ENCODE measurements at places on chromosomes 11 and 22. TPM values are rescaled to one million over a fixed set of nuclear protein-coding genes. Genes with fewer than 3 reads are reported as not detected.

GRCh38 chr11:11294551-11294855 lies 58.5 kb downstream of the CSNK2A3 start:
- no peak for DNase-seq

GRCh38 chr11:69808667-69809086 lies 10.5 kb downstream of the FGF3 start:
- no peak for DNase-seq

DNA sequence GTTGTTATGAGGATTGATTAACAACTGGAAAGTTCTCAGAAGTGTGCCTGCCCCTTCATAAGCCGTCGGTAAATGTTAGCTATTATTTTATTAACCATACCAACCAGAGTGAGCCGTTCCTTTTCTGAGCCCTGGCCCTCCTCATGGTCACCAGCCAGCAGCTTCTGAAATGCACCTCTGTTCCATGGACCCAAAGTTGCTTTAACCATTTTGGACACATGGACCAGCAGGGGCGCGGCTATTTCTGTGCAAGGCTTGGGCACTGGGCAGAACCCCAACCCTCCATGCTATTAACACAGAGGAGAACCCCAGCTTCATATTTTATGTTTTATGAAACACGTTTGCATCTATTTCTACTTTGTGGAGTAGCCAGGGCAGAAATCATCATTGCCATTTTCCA lies 18.6 kb upstream of the SCGB1A1 start:
- DNase-seq: no peak

DNA sequence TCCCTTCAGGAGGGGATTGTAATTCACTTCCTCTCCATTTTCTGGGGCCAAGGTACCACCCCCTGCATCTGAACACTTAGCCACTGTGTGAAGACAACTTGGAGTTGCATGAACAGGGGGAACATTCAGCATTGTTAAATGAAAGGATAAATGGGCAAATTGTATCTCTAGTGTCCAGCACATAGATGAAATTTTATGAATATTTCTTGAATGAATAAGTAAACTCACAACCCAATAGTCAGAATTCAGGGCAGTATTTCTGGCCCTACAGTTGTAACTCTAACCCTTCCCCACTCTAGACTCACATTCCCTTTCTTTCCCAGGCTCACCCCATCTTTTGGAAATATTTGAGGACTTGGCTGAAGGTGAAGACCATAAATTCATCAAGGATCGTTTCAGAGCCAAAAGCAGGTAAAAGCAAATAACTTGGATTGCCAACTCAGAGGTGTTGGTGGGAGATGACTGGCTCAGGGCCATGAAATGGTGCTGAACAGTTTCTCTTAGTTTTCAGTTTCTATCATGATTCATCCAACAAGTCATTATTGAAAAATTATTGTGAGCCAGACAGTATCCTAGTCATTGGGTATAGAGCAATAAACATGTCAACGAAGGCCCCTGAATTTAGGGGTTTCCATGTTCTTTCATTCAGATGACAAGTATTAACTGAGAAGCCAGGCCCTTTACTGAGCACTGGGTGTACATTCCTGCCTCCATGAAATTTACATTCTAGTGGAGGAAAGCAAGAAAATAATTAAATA lies 33.3 kb upstream of the ZC3H12C start:
- DNase-seq: no peak

DNA sequence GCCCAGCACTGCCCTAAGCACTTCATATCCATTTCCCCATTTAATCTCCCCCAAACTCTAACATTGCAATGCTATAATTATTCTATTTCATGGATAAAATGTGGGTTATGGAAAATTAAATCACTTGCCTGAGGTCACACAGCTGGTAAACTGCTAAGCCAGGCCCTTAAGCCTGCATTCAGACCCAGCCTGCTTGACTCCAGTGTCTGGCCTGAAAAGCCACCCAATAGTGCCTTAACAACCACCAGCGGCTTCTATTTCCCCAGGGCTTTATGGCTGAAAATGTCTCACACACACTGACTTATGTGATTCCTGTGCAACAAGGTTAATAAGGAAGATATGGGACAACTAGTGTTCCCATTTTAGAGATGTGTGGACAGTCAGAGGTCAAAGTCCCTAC lies 178.5 kb upstream of the SNX19 start:
- no peak for DNase-seq

GRCh38 chr11:133710681-133711240 lies 134.6 kb downstream of the SPATA19 start:
- no peak for DNase-seq

GRCh38 chr11:27111896-27112295 lies 71.3 kb downstream of the BBOX1 start:
- no peak for DNase-seq

DNA sequence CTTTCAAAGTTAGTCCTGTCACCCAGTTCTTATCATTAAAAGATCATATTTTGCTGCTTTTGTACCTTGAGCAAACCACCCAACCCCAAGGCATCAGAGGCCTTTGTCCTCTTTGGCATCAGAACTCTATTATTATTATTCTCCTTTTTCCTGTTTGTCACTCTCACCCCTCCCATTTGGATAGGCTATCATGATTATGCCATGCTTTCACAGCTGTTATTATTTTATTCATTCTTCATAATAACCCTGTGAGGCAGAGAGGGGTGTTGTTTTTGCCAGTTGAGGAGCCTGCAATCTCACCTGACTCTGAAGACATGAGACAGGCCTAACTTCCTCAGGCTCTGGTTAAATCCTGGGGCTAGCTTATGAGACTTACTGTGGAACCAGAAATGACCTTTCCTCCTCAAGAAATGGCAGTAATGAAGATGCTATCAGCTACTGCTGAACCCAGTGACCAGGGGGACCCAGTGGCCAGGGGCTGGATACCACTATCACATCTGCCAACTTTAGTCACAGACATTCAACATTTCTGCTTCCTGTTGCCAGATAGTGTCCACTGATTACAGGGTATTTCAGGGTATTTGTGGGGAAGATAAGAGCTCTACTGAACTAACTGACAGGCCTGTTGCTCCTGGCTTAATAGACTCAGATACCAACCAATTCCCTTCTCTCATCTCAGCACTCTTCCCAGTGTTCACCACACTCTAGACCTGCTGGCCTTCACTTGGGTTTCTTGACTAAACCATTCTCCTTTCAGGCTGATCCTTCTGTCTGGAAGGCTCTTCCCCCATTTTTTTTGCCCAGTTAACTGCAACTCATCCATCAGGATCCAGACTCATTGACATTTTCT lies 11.8 kb upstream of the SWAP70 start:
- DNase-seq: no peak

GRCh38 chr22:27732841-27733240 lies 68.7 kb downstream of the MN1 start:
- no peak for DNase-seq

Gene ZNF215
- 6.7 TPM for total RNA-seq

Gene APLNR
- not detected for total RNA-seq

Gene DSCAML1
- total RNA-seq: not detected

Gene HMGXB4
- total RNA-seq: 42.3 TPM

Data from activated T-helper 2 cell treated with anti-CD3 and anti-CD28 coated beads, Interferon-gamma antibody, Interleukin-2, Interleukin-4, amounts not matched to agents 10 μg/mL and 5 μg/mL and 100 μg/mL, durations not matched to agents 14 hours and 24 hours and 36 hours (primary cell).